ENCODE measurements at places on chromosomes 7 and 10. TPM values are rescaled to one million over a fixed set of nuclear protein-coding genes. Genes with fewer than 3 reads are reported as not detected.

SOSTDC1 gene
- not detected for total RNA-seq

CALCR gene
- not detected for total RNA-seq

SPDYE16 gene
- not detected for total RNA-seq

CRHR2 gene
- total RNA-seq, result not detected

SLC26A3 gene
- not detected for total RNA-seq

CPED1 gene
- total RNA-seq, result 40.5 TPM

ANKRD30A gene
- not detected for total RNA-seq

PSMG3 gene
- total RNA-seq, result 25.9 TPM

GIMAP4 gene
- total RNA-seq, result 0.28 TPM

PITX3 gene
- 0.18 TPM for total RNA-seq

MKI67 gene
- total RNA-seq, result 0.74 TPM

WNT2 gene
- 1.4 TPM for total RNA-seq

HOXA2 gene
- total RNA-seq, result 0.18 TPM

SLC26A4 gene
- 0.65 TPM for total RNA-seq

SCART1 gene
- 1.9 TPM for total RNA-seq

ZNF786 gene
- total RNA-seq, result 3.0 TPM

PSD gene
- 6.3 TPM for total RNA-seq

LRRC4 gene
- 0.46 TPM for total RNA-seq

NUTM2E gene
- under 0.01 TPM for total RNA-seq

CCDC186 gene
- 15.1 TPM for total RNA-seq

SPDYE3 gene
- not detected for total RNA-seq

BET1 gene
- 35.7 TPM for total RNA-seq

PRDX3 gene
- 153 TPM for total RNA-seq

NEUROG3 gene
- total RNA-seq, result not detected

RASSF4 gene
- total RNA-seq, result 11.8 TPM

GIMAP7 gene
- 0.09 TPM for total RNA-seq

LRIT1 gene
- not detected for total RNA-seq

TAS2R41 gene
- total RNA-seq, result not detected

TRIM73 gene
- 0.71 TPM for total RNA-seq

CPVL gene
- 0.71 TPM for total RNA-seq

C7orf33 gene
- total RNA-seq, result not detected

PPP1R3C gene
- total RNA-seq, result 190 TPM

HTRA1 gene
- total RNA-seq, result 218 TPM

PNLIPRP3 gene
- 0.09 TPM for total RNA-seq

ARMC3 gene
- total RNA-seq, result not detected

TMEM120A gene
- total RNA-seq, result 38.6 TPM

GRK5 gene
- 42.1 TPM for total RNA-seq

GARIN1A gene
- total RNA-seq, result 0.43 TPM

ANKRD61 gene
- not detected for total RNA-seq

RAMP3 gene
- total RNA-seq, result not detected

PTPRE gene
- total RNA-seq, result 1.2 TPM

NEUROD6 gene
- not detected for total RNA-seq

ADK gene
- total RNA-seq, result 18.4 TPM

CABCOCO1 gene
- 0.83 TPM for total RNA-seq

Data from smooth muscle cell of bladder (primary cell).